ENCODE measurements at places on chromosomes 3 and 15.
A peak's percentile ranks its signal among the peaks of the same experiment; 100 is the strongest.

GRCh38 chr3:192082730-192083660, 622.0 kb downstream of the PYDC2 start:
- no peak for DNase-seq

DNA sequence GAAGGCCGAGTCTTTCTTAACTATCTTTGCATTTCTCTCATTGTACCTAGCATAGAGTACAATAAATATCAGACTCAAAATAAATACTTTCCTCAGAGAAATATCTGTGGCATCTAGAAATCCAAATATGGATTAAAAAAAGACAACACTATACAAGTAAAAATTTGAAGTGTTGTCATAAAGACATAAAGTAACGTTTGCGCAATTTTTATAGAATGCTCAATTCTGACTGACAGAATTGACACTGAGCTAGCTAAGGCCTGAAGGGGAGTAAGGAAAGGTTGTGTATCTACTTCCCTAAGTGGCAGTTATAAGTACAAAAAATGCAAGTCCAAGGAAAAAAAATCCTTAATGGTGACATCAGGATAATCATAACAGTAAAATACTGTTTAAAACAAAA, 1.1 kb downstream of the SEC11A start:
- no peak for DNase-seq

- DNase-seq, result no peak
Measured at GRCh38 chr15:58049520-58050227, 15.8 kb downstream of the ALDH1A2 start.

- DNase-seq, result no peak
Measured at GRCh38 chr3:149321640-149322039, 11.8 kb downstream of the TM4SF18 start.

DNA sequence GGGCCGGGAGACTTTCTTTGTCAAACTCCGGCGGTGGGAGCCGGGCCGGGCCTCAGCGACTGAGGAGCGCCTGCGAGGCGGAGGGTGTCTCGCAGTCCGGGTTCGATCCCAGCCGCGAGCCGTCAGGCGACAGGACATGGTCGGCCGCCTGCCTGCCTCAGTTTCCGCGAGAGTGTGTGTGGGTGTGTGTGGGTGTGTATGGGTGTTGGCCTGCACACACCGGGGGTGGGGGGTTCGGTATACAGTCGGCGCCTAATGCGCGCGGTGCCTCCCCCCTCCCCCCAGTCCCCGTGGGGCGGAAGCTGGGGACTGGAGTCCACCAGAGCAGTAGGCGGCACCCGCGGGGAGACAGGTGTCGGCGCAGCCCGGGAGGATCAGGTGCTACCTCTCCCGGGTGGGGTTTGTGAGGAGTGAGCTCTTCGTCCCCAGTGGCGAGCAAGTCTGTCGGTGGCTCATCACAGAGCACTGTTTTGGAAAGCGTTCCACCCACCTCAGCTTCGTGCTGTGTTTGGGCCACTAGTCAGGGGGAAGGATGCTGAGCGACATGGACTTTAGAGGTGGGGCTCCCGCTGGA, 246.3 kb downstream of the GOLGA6L6 start:
- no peak for DNase-seq

DNA sequence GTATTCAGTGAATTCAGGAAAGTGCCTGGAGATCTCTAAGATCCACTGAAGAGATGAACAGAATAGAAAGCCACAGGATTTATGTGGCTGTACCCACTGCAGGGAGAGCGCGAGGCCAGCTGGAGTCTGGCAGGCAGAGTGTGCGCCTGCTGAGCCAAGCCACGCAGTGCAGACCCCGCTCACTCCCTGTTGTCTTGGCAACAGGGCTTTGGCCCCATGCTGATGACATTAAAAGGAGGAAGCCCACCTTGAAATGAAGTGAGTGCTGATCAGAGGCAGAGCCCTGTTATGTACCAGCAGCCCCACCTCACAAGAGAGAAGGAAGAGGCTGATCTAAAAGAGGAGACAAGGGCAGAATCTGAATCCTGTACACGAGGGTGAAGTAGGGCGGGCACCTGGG, 36.7 kb downstream of the PXYLP1 start:
- no peak for DNase-seq

- no peak for DNase-seq
Measured at GRCh38 chr3:183114384-183115178, 15.3 kb upstream of the MCCC1 start.

DNA sequence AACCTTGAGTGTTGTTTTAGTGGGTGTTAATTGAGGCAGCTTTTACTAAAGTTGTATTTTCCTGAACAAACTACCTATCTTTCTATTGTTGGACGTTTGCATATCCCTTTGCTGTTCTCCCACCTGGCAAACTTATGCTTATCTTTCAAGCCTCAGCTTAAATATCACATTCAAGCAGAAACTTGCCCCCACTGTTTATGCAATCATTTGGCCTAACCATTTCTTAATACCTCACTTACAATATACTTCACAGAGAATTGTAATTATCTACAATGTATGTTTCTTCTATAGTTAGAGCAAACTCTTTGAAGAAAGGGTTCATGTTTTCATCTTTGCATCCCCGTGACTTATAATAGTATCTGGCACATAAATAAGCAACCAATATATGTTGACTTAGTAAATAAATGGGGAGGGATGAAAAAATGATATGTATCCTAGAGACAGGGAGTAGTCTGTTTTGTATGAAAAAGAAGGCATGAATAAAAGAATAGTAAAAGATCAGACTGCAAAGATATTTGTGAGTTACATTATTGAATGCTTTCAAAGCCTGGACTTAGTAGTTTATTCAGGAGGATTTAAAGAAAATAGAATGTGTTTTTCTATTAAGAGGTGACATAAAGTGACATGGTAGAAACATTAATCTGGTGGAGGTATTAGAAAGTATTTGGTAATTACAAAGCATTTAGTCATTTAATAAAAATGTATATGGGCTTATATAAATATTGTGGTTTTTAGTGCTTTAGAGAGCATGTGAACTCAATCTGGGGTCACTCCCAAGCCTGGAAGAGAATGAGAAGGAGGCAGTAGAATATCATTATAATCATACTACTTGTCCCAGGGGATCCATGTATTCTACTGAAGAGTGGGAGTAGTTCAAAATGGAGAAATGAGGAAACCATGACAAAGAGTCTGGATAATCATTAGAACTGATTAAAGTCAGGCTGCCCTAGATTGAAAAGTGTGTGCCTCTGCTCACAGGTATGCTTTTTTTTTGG, 60.0 kb upstream of the DCBLD2 start:
- DNase-seq, result no peak

DNA sequence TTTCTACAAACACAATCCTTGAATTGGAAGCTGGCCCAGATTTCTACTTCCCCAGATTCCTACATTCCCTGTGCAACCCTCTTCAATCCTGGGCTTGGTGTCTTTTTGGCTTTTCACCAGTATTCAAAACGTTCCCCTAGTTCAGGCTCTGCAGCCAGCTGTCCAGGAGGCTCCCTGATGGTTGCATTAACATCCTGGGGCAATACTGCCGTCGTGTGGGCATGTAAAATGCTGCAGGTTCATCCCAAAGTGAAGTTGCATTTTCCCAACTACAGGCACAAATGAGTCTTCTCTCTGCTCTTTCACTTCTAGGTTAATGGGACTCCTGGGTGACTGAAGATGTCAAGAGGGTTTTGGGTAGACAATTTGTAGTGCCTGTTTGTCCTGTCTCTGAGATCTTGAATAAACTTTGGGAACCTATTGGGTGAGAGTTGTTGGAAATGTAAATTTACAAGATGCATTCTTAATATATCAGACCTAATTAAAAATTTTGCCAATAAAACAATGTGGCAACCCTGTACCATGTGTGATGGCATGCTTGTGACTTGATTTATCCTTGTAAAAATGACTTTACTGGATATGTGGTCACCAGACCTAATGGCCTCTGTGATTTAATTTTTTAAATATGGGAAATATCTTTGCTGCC, 28.6 kb downstream of the SOX14 start:
- DNase-seq, result no peak

DNA sequence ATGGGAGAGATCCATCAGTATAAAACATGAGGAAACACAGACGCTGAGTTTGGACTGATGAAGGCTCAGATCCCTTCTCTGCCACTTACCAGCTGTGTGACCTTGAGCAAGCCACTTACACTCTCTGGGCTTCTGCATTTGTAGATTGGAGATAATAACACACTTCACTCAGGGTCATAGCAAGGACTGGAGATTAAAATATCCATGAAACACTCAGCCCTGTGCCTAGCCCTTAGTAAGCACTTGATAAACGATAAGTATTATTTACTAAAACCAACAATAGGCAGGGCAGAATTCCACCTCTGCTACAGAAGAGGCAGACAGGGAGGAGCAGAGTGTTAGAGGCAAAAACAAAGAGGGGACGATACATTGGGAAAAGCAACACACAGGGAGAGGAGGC, 420.5 kb upstream of the WNT5A start:
- no peak for DNase-seq

DNA sequence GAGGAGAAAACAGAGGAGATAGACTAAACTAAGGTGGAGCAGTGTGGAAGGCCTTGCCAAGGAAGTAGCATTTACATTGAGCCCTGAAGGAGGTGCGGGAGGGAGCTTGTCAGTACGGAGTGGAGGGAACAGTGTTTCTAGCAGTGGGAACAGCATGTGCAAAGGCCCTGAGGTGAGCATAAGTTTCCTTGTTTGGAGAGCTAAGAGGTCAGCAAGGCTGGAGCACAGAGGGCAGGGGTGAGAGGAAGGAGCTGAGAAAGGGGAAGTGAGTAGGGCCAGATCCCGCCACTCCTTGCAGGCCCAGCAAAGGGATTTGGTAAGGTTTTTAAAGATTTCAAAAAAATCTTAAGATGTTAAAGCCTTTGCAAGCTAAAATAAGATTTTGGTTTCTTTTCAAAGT, 70.1 kb downstream of the HMCES start:
- no peak for DNase-seq

- no peak for DNase-seq
Measured at GRCh38 chr3:172249039-172249438, 199.2 kb downstream of the GHSR start.

GRCh38 chr15:77870195-77871065, 207.1 kb downstream of the TBC1D2B start:
- DNase-seq, result no peak

- DNase-seq, result no peak
Measured at GRCh38 chr3:9911863-9912262, 5.0 kb upstream of the IL17RC start.

DNA sequence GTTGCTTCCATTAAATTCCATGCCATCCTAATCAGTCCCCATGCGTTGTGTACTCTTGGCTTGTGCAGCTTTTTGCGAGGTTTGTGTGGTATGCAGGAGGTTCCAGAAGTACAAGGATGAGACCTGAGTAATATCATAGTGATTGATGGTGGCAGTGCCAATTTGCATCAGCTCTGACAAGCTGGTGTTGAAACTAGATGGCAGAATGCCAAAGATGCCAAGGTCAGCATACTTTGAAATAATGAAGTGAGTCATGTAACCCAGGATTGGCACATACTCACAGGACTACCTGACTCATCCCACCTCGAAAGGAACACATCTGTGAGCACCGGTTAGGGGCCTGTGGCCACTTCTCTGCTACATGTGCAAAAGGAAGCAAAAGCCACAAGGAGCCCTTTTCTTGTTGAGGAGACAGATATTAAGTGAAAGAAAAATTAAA, 14.3 kb downstream of the KAT2B start:
- DNase-seq, result peak; percentile 2

DNA sequence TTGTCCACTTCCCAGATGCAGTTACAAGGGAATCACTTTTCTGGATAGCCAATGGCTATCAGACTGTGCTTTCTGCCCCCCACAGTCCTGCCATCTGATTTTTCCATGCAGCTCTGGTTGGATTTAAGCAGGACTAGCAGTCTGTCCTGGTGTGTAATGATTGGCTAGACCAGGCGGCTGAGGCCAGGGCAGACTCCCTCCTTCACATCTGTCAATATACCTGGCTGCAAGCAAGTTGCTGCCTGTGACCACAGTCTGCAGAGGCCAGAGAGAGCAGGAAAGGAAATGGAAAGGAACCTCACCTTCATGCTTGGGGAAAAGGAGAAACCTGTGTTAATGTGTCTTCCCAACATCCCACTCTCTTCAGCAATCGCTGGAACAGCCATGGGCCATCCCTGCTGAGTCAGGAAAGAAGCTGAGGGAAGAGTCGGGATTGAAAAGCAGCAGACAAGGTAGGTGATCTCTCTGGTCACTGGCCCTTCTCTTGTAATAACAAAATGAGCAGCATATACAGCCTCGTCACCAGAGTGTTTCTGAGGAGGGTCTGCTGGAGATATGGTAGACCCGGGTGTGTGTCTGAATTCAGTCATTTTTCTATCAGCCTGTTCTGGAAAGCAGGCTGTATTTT, 126.7 kb upstream of the PHLDB2 start:
- DNase-seq, result no peak

DNA sequence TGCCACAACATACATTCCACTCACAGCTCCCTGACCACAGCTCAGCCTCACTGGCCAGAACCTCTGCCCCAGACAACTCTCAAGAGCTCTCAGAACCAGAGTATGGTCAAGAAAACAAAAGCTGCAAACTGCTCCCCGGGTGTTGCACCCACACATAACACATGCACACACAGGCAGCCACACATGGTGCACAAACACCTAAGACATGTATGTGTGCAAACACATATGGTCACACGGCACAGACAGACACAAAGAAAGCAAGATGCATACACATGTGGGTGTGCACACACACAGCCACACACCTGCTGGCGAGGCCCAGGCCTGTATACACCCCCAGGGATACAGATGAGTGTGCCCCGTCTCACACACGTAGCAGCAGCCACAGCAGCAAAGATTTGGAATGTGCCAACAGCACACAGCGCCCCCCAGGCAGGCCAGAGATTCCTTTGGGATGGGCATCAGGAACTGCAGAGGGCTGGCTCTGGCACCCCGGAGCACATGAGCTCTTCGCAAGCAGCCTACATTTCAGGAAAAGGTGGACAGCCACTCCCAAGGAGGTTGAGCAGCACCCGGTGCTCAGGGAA, 6.6 kb downstream of the KLF15 start:
- DNase-seq, result no peak

- DNase-seq, result no peak
Measured at GRCh38 chr15:73518180-73518862, 75.4 kb downstream of the REC114 start.

DNA sequence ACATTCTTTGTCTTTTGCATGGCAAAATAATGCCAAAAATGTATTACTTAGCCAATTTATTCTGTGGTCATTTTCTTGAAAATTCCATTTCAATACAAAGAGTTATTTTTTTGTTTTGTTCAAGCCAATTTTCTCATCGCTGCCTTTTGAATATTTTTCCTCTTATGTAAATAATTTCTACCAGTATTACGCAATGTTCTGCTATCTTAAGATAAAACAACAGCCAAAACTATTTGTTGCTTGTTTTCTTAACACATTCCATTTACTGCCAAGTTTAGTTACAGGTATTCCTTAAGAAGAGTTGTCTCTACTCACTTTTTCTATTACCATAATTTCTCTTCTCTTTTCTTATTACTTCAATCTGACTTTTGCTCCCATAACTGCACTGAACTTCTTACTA, 163.1 kb downstream of the ROBO1 start:
- DNase-seq, result no peak
